ENCODE measurements at places on chromosomes 2 and 18. TPM values are rescaled to one million over a fixed set of nuclear protein-coding genes. Genes with fewer than 3 reads are reported as not detected.

- no peaks in the 10 kb centered on the region for H3K4me1 ChIP-seq
- H3K36me3 ChIP-seq: no peaks in the 10 kb centered on the region
- no peak for DNase-seq
- no peak overlapping the region for H3K27ac ChIP-seq
- H3K4me3 ChIP-seq: no peak overlapping the region
Observed at GRCh38 chr2:160667811-160668210, 174.2 kb upstream of the RBMS1 start.

- no peak for DNase-seq
- H3K4me3 ChIP-seq: no peak overlapping the region
- H3K4me1 ChIP-seq: no peaks in the 10 kb centered on the region
- no peaks in the 10 kb centered on the region for H3K27me3 ChIP-seq
Observed at GRCh38 chr2:222431869-222432268, 7.5 kb downstream of the SGPP2 start.

The ABCB11 gene
- 0.66 TPM for total RNA-seq

The MARCO gene
- 3.0 TPM for total RNA-seq

Data from spinal cord (tissue), 10 donors.